Vagina (tissue), 2 donors: ENCODE measurements at places on chromosomes 5 and 9.
A peak's percentile ranks its signal among the peaks of the same experiment; 100 is the strongest.

DNA sequence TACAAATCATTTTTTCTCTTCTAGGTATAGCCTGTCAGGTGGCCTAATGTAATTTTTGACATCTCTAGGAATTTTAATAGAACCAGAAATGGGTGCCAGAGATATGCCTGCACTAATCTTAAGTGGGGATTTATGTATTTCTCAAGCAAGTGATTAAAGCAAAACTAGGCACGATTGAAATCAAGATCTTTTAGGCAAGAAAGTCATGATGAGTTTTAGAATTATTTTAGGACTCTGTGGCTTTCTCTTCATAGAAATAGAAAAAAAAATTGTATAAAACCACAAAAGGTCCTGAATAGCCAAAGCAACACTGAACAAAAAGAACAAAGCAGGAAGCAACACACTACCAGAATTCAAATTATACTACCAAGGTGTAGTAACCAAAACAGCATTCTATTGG is 952 bp upstream of the AMACR start:
- no peak for DNase-seq

DNA sequence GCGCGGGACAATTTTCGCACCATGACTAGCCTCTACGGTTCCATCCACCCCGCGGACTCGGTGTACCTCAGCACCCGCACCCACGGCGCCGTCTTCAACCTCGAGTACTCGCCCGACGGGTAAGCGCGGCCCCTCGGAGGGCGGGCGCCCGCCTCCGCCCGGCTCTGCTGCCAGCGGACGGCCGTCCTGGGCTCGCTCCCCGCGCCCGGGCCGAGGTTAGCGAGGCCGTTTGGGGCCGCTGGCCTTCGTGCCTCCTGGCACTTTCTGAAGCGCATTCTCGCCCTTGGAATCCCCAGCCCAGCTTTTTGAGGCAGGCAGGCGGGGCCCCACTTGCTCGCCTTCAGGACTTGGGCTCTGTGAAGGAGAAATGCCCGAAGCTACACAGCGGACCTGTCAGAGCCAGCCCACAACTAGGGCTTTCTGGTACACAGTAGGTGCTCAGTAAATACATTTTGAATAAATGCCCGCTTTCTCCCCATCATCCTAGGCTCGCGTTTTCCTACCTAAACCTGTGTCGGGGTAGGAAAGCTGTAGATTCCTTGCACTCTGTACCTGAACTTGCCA is 772 bp downstream of the DCAF10 start:
- no peak for DNase-seq

GRCh38 chr5:2270467-2270866 is 387.7 kb upstream of the IRX4 start:
- peak; percentile 88 for DNase-seq

DNA sequence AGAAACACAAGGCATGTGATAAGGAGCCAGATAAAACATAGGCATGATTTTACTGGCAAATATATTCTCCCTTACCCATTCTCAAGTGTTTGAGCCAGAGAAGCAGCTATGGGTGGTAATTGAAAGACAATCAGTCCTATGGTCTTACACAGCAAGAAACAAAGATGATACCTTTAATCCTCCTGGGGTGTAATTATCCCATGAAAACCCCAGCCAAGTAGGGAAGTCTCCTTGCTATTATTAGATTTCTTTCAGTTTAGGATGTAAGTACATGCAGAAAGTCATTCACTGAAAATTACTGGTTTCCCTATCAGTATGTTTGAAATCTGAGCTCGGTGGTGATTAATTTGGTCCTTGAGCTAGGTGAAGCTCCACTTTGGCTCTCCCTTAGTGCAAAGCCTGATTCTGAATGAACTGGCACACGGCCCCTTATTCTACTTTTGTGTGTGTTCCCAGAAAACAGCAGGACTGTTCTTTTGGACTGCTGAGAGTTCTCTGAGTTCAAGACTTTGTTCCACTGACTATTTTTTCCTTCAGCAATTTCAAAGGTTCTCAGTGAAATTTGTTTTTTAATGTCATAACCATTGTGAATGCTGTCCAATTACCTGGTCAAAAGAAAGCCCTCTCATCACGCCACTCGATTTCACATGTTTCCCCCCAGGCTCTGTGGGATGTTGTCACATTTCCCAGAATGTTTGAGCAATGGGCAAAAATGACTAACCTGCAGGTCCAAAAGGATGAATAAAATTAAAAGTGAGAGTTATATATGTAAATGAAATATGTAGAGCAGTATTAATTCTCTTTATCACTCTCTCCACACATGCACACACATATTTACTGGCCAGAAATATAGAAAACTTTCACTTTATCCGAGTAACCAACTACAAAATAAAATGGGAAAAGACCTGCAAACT is 343.0 kb downstream of the RAB3C start:
- DNase-seq, result no peak

- DNase-seq, result no peak
Observed at GRCh38 chr5:36305571-36306326, 4.0 kb upstream of the RANBP3L start.

- no peak for DNase-seq
Observed at GRCh38 chr5:114358329-114358728, 3.5 kb upstream of the KCNN2 start.

DNA sequence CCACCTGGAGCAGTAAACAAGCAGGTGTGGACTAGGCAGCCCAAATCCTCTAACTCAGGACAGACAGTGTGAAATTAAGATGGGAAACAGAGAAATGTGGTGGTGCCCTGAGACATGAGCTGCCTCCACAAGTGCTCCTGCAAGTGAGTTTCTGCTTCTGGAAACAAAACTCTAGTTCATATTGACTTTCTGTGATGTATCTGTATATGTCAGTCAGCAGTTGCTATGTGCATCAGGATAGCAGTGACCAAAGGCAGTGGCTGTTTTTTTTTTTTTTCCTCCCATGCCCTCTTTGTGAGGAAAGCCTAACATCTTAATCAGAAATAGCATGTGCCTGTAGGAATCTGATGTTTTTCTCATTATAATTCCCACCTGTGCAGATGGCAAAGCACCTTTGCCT is 318.4 kb upstream of the SEMA6A start:
- DNase-seq, result no peak

GRCh38 chr5:16578474-16578883 is 38.3 kb downstream of the RETREG1 start:
- peak; percentile 52 for DNase-seq

GRCh38 chr9:72858089-72858912 is 94.6 kb downstream of the ALDH1A1 start:
- no peak for DNase-seq

GRCh38 chr5:13253111-13253510 is 691.4 kb downstream of the DNAH5 start:
- no peak for DNase-seq

DNA sequence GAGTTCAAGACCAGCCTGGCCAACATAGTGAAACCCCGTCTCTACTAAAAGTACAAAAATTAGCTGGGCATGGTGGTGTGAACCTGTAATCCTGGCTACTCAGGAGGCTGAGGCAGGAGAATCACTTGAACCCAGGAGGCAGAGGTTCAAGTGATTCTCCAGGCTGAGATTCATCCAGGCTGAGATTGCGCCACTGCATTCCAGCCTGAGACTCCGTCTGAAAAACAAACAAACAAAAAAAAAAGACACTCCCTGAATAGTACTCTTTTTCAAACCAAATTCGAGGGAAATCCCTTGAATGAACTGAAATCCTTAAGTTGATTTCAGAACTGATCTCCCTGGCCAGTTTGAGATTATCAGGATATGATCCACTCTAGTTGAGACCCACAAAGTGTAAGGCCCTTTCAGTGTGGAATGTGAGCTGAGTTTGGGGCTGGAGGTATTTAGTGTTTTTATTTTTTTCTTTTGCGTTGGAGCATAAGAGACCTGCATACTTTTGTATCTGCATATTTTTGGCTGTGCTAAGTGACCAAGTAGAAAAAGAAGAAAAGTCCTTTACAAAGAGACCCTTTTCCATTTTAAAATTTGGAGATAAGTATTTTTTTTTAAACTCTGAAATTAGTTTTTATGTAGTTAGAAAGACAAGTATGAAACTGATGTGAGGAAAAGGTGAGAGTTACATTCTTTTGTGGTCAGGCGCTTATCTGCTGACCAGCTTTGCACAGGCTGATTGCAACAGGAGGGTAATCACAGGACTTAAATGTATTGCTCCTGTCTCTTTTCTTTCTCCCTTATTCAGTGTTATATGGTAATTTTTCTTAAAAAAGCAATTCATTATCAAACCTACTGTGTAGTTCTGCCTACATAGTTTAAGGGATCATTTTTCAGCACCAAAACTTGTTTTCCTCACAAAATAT is 42.9 kb downstream of the TMEFF1 start:
- DNase-seq, result no peak

- no peak for DNase-seq
Observed at GRCh38 chr5:69444127-69444754, 29.3 kb downstream of the MARVELD2 start.

DNA sequence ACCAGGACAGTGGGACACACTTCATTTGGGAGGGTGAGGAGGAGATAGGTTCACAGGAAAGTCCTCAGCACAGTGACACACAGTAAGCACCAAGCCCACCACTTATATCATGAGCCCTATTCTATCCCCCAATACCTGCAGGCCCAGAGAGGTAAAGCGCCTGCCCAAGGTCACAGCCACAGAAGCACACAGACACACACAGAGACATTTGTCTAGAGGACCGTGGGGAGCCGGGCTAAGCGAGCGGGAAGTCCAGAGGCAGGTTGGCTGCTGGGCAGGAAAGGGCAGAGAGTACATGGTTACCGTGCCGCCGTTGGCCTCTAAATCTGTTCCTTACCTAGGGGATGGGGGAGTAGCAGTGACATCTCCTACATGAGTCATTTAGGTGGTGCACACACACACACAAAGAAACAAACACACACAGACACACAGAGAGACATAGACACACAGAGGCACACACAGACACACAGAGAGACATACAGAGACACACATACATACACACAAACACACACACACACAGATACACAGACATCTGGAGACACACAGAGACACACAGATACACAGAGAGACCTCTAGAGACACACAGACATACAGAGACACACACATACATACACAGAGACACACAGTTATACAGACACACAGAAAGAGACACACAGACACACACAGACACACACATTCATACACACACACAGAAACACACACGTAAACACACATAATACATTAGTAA is 15.9 kb upstream of the DUSP1 start:
- DNase-seq, result no peak

DNA sequence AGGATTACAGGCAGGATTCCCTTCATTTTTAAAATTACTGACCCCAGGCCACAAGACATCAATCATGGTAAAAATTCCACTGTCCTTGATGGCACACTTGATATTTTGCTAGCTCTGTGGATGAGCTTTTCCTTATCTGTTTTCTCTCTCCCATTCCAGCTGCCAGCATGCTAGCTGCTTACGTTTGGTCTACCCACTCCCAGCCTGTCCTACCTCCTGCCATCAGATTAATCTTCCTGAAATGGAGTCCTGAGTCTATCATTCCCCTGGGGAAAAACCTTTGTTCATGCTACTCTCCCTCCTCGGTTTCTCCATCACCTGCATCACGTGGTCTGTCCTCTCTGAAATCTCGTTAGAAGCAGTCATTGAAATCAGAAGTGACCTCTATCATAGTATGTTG is 108.9 kb downstream of the F2RL2 start:
- DNase-seq, result no peak

DNA sequence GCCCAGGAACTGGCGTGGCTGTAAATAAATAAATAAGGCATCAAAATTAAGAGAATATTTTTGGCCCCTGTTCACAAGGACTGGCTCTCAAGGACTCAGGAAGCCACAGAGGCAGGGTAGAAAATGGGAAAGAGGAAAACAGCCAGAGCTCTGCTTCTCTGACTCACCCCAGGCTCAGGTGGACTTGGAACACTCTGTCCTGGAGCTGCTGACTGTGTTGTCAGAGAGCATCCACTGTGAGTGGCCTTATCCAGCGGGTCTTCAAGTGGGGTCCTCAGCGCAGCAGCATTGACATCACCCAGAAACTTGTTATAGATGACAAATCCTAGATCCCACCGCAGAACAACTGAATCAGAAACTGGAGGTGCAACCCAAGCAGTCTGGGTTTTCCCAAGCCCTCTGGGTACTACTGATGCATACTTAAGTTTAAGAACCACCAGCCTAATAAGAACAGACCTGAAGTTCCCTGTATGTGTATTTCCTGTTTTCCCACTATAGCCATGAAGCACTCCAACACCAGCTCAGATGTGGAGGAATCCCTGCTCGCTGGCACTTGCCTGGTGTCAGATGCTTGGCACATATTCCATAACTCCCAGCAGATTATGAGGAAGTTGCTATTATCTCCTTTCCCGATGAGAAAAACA is 20.5 kb downstream of the ADRA1B start:
- no peak for DNase-seq

GRCh38 chr5:40628407-40628806 is 51.3 kb upstream of the PTGER4 start:
- DNase-seq, result no peak

DNA sequence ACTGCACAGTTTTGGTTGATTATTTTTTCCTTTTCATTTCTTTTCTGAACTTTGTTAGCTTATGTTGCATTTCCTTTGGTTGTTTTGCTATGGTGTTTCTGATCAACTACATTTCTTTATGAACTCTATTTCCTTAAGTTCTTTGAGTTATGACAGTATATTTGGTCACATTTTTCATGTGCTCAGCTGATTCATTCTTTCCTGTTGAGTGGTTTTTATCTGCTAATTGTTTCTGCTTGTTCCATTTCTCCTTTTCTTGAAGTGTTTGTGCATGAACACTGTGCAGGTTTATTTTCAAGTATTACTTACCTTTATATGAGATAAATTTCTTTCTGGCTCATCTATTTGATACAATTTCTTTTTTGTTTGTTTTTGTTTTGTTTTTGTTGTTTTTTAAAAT is 50.9 kb upstream of the MACIR start:
- DNase-seq, result no peak

DNA sequence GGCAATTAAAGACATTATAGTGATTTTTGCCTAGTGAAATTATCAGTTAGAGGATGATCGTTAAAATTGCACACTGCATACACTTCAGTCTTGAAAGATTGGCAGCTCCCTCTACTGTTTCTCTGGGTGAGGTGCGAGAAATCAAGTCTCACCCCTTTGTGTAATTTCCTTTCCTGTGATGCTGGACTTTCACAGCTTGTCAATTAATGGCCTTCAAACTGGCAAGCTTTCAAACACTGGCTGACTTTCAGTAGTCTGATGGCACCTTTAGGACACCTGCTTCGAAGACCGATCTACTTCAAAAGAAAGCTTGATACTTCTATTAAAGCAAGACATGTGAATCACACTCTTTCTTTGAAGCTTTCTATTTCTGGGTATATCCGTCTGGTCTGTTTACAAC is 706.7 kb upstream of the PTPRD start:
- DNase-seq, result no peak

DNA sequence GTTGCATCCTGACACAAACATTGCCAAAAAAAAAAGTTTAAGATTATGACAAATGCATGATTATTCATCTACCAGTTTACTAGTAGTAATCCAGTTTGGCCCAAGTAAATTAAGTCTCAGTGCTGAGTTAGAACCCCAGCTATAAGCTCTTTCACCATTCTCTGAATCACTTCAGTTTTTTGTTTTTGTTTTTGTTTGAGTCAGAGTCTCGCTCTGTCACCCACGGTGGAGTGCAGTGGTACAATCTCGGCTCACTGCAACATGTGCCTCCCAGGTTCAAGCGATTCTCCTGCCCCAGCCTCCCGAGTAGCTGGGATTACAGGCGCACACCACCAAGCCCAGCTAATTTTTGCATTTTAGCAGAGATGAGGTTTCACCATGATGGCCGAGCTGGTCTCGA is 1.5 kb upstream of the PCYOX1L start:
- DNase-seq, result no peak
